Transverse colon (tissue), 4 donors: ENCODE measurements at places on chromosomes 5 and 9. TPM values are rescaled to one million over a fixed set of nuclear protein-coding genes. Genes with fewer than 3 reads are reported as not detected.

- H3K27ac ChIP-seq: no peak overlapping the region
- H3K36me3 ChIP-seq: no peaks in the 10 kb centered on the region
- H3K27me3 ChIP-seq: no peaks in the 10 kb centered on the region
- H3K4me1 ChIP-seq: no peaks in the 10 kb centered on the region
Observed at GRCh38 chr9:130497139-130497538, 52.4 kb downstream of the ASS1 start.

DNA sequence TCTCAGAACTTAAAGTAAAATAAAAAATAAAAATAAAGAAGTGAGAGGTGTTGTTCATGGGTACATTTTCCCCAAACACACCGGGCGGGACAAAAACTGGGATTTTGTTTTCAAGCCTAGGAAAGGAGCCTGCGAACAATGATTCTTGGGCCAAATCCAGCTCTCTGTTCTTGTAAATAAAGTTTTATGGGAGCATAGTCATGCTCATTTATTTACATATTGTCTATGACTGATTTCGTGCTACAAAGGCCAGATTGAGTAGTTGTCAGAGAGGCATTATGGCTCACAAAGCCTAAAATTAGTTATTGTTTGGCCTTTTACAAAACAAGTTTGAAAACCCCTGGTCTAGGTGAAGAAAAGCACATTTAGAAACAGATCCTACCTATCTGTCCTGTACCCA is 821.0 kb upstream of the GRAMD2B start:
- no peak for DNase-seq
- H3K27me3 ChIP-seq: no peaks in the 10 kb centered on the region
- H3K27ac ChIP-seq: no peak overlapping the region
- no peaks in the 10 kb centered on the region for H3K36me3 ChIP-seq

GRCh38 chr9:137162505-137163364 is 7.1 kb downstream of the LRRC26 start:
- no peaks in the 10 kb centered on the region for H3K36me3 ChIP-seq
- no peak overlapping the region for H3K27ac ChIP-seq
- peak; percentile 63 for DNase-seq
- peaks cover 25% of the 10 kb centered on the region for H3K4me1 ChIP-seq
- no peak overlapping the region for H3K4me3 ChIP-seq

- no peaks in the 10 kb centered on the region for H3K36me3 ChIP-seq
- H3K4me3 ChIP-seq: no peak overlapping the region
- H3K4me1 ChIP-seq: peaks cover 24% of the 10 kb centered on the region
- no peak for DNase-seq
Observed at GRCh38 chr5:172107571-172107970, 80.5 kb downstream of the STK10 start.

- no peak for DNase-seq
- H3K4me3 ChIP-seq: no peak overlapping the region
- H3K36me3 ChIP-seq: no peaks in the 10 kb centered on the region
- no peaks in the 10 kb centered on the region for H3K27me3 ChIP-seq
- H3K27ac ChIP-seq: no peak overlapping the region
Observed at GRCh38 chr5:122727112-122727541, 47.8 kb upstream of the SNX2 start.

DNA sequence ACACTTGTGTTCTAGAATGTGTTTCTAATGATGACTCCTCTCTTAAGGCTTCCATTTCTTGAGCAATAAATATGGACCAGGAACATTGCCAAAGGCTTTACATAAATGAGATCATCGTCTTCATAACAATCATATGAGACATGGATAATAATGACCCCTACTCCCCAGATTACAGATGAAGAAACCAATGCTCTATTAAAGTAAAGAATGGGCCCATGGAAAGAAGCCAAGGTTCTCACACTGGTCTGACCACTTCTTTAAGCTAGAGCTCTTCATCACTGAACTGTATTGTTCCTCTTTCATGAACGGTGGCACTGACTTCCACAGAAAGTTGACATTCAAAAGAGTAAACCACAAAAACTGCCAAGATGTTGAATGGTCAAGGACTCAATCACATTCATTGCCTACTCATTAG is 65.3 kb downstream of the MARCHF3 start:
- H3K4me3 ChIP-seq: no peak overlapping the region
- H3K36me3 ChIP-seq: no peaks in the 10 kb centered on the region
- no peak overlapping the region for H3K27ac ChIP-seq

GRCh38 chr9:25678147-25678666 is at the start of gene TUSC1:
Gene TUSC1 (minus strand): TSS chr9:25678444. CDS start chr9:25678312, 132 bp downstream.
- H3K36me3 ChIP-seq: no peaks in the 10 kb centered on the region
- H3K27me3 ChIP-seq: no peaks in the 10 kb centered on the region
- H3K27ac ChIP-seq: peak within 1 kb of the TSS; percentile 97
- H3K4me3 ChIP-seq: peak within 1 kb of the TSS; percentile 97
- peaks cover 19% of the 10 kb centered on the region for H3K4me1 ChIP-seq

GRCh38 chr9:98854266-98854665 is 46.8 kb downstream of the GALNT12 start:
- H3K4me1 ChIP-seq: peaks cover 7% of the 10 kb centered on the region
- no peak for DNase-seq
- no peaks in the 10 kb centered on the region for H3K36me3 ChIP-seq
- no peaks in the 10 kb centered on the region for H3K27me3 ChIP-seq

GRCh38 chr9:121476156-121476555 is 23.5 kb downstream of the GGTA1 start:
- no peak overlapping the region for H3K27ac ChIP-seq
- H3K4me1 ChIP-seq: no peaks in the 10 kb centered on the region

- DNase-seq: no peak
- H3K36me3 ChIP-seq: no peaks in the 10 kb centered on the region
- peaks cover 64% of the 10 kb centered on the region for H3K4me1 ChIP-seq
- no peaks in the 10 kb centered on the region for H3K27me3 ChIP-seq
Observed at GRCh38 chr9:81683704-81684103, 5.6 kb downstream of the TLE1 start.

DNA sequence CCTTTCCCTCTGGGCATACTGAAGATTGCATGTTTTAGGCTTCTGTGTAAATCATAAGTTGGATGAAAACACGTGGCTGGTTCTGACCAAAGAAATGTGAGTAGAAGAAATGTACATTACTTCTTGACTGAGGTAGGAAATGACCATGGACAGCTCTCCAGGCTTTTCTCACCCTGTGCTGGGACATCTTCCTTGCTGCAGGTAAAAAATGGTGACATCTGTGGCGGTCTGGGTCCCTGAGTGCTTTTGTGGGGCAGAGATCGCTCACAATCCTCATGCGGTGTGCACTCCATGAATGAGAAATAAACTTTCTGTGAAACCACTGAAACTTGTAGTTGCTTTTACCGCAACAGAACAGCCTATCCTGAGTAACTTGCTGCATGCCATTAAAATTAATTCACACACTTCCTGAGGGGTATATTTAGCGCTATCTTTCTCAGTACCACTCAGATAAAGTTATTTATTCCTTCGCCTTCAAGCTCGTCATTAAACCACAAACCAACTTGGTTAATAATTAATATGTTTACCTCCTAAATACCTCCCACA is 730.4 kb downstream of the EFNA5 start:
- no peaks in the 10 kb centered on the region for H3K4me1 ChIP-seq
- no peak for DNase-seq
- no peak overlapping the region for H3K27ac ChIP-seq
- H3K36me3 ChIP-seq: no peaks in the 10 kb centered on the region

DNA sequence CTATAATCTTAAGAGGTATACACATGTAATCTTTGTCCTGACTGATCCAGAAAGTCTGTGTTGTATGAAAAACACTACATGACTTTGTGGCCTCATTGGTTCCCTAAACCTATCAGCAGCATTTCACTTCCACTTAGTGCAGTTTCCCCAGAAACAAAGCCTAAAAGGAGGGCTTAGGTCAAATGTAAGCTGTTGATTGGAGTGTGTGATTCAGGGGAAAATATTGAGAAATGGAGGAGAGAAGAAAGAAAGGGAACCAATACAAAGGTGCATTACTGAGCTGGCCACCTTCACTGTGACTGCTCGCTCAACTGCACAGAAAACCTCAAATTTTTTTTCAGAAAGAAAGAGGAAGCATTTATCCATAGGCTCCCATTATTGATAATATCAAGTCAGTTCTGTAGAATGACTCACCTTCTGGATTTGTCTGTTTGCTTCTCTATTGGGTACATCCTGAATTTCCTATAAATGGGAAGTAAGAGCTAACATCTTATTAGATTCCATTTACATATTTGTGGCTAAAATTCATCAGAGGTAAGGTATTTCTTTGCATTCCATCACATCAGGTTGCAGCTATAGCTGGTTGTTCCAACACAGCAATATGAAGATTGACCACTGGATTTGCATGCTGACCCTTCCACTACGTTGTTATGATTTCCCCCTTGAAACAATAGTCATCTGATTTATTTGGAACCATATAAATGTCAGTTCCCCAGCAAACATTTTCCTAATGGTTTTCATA is 10.3 kb upstream of the FST start:
- H3K4me1 ChIP-seq: no peaks in the 10 kb centered on the region
- H3K27me3 ChIP-seq: peaks cover 23% of the 10 kb centered on the region
- H3K36me3 ChIP-seq: no peaks in the 10 kb centered on the region
- no peak for DNase-seq

- H3K27me3 ChIP-seq: no peaks in the 10 kb centered on the region
- no peak overlapping the region for H3K27ac ChIP-seq
- H3K4me1 ChIP-seq: no peaks in the 10 kb centered on the region
- H3K4me3 ChIP-seq: no peak overlapping the region
- DNase-seq: no peak
Observed at GRCh38 chr5:128490761-128491160, 47.3 kb downstream of the FBN2 start.

GRCh38 chr5:9781275-9781674 is 151.1 kb upstream of the TAS2R1 start:
- no peak overlapping the region for H3K27ac ChIP-seq
- DNase-seq: no peak
- H3K4me1 ChIP-seq: peaks cover 17% of the 10 kb centered on the region
- H3K36me3 ChIP-seq: no peaks in the 10 kb centered on the region

Gene ZNF883
- 3.0 TPM for total RNA-seq

Gene CYFIP2
- 134 TPM for total RNA-seq

Gene RELL2
- total RNA-seq: 9.0 TPM
